ENCODE measurements at places on chromosomes 4 and X.
A peak's percentile ranks its signal among the peaks of the same experiment; 100 is the strongest.

- DNase-seq, result no peak
These were observed 538.7 kb upstream of the PCDH7 start for GRCh38 chr4:30181512-30181911.

DNA sequence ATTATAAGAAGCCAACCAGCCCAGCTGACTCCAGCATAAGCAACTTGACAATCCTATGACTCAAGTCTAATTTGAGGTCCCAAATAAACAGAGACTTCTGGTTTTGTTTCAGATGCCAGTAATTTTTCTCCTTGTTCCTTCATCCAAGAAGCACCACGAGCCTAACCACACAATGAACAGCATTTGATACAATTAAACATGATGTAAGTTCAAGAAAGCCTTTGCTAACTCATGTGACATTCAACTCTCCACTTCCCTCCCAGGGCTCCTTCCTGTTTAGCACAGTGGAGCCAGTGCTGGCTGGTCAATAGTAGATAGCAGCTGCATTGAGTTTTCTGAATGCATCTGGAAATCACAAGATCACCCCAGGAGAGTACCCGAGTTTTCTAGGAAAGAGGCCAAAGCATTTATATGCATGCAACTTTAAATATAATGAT is 206.3 kb downstream of the ARHGAP24 start:
- no peak for DNase-seq

- DNase-seq, result no peak
These were observed 3.9 kb downstream of the PCDH10 start for GRCh38 chr4:133152831-133153481.

DNA sequence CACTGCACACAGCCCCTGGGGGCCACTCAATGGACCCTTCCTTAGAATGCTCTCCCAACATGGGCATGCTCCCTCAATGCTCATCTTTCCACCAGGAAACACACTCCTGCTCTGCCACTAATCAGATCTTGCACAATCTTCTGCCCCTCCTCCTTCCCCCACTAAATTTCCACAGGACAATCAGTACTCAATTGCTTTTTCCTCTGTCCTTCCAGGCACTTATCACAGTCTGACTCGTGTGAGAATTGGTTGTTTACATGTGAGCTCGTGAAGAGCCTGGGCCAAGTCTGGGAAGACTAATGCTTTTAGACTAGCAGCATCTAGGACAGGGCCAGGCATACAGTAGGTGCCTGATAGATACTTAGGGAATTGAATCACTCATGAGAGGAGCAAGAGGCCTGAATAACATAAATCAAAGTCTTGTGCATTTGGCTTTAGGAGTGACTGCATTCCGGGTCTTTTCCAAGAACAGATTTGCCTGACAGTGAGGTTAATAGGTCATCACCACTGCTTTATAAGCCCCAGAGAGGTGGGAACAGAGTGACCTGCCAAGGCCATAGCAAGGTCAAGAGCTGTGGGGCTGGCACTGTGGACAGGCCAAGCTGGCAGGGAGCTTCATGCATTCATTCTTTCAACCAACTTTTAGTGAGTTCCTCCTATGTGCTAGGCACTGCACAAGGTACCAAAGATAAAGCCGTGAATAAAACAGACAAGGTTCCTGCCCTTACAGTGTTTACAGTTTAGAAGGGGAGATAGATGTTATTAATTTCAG is 55.0 kb downstream of the PRPS1 start:
- no peak for DNase-seq

DNA sequence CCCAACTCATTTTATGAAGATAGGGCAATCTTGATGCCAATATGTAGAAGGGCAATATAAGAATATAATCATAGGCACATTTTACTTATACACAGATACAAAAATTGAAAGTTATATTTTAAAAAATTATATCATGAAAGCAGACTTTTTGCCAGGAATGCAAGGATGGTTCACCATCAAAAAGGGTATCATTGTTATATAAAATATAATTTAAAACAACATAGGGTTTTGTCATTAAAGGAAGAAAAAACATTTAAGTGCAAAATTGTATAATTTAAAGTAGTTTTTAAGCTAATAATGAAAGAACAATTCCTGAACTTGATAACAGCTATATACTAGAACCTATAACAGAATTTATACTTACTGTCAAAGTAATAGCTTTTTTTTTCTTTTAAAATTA is 15.9 kb downstream of the AREG start:
- DNase-seq, result no peak

- no peak for DNase-seq
These were observed 6.2 kb downstream of the PORCN start for GRCh38 chrX:48514868-48515460.

DNA sequence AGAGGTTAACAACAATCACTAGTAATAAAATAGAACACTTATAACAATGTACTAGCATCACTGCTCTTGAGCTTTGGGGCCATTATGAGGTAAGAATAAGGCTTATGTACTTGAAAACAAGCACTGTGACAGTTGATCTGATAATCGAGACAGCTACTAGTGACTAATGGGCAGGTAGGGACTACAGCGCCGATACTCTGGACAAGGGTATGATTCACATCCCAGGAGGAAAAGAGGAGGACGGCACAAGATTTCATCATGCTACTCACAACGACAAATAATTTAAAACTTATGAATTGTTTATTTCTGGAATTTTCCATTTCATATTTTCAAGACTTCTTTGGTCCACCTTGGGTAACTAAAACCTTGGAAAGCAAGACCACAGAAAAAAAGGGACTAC is 62.3 kb downstream of the FAM184B start:
- DNase-seq, result no peak

DNA sequence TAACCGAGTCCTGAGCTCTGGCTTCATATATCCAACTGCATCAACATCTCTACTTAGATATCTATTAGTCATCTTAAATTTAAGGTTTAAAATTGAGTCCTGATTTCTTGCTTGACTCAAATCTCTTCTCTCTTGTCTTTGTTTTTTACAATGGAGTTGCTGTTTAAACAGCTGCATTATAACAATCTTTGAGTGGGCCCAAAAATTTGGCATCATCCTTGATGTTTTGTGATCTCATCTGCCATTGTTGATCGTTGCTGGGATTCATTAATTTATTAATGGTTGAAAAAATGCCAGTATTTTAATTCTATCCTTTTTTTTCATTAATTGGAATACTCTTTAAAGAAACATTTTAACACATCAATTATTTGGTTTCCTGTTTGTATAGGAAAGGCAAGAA is 82.2 kb downstream of the STIM2 start:
- DNase-seq, result no peak

DNA sequence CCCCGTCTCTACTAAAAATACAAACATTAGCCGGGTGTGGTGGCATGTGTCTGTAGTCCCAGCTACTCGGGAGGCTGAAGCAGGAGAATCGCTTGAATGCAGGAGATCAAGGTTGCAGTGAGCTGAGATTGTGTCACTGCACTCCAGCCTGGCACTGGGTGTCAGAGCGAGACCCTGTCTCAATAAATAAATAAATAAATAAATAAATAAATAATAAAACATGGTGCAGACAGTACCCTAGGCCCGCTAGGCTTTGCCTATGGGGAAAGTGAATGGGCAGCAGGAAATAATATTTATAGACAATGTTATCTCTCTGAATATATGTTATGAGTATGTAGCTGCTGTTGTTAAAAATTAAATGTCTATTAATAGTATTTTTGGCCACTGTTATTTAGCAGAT is 130.4 kb downstream of the LARP7 start:
- no peak for DNase-seq

DNA sequence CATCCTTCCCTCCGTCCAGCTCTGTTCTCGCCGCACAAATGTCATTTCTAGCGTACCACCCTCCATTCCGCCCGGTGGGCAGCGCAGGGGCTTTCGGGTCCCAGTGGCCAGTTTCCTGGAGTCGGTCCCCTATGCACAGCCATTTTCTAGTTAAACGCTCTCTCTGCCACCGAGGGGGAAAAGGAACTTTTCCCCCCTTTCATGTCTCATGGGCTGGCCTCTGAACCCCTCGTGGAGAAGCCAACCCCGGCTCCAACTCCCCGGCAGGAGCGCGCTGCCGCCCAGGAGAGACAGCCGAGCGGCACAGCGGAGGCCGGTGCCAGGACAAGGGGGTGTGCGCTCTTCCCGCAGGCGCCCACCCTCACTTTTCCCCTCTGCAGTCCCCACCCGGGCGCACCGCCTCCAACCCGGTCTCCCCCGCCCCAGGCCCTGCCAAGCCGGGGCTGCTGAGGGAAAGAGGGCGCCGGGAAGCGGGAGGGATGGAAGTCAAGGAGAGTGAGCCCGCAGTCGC is 662 bp downstream of the APBB2 start:
- peak; percentile 61 for DNase-seq

- no peak for DNase-seq
These were observed 88.2 kb downstream of the PHOX2B start for GRCh38 chr4:41660352-41660751.

DNA sequence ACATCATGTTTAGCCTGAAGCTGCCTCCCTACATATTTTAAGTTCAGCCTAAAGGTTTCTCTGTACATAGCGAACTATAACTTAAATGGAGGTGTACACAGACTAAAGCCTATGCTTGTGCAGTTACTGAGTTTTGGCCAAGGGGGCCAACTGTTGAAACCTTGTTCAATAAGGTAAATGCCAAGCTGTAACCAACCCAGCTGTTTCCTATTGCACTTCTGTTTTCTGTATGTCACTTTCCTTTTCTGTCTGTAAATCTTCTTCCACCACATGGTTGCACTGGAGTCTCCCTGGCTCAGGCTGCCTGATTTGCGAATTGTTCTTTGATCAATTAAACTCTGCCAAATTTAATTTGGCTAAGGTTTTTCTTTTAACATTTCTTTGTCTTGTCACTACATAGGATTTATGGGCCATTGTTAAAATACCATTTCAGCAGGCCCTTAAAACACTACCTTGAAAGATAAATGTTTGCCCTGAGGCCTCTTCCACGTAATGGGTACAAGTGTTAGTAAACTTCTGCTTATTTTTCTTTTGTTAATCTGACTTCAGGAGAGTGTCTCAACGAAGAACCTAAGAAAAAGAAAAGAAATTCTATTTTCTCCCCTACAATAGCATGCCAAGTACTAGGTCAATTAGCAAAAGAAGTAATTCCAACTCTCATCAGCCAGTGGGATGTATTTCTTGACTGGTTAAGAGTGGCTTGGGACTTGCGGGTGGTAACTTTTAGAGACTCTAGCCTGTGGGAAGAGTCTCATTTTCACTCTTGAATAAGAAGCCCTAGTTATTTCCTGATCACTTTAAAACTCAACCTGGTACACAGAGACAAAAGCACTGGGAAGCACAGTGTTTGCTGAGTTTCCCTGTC is 45.7 kb upstream of the PRSS12 start:
- no peak for DNase-seq

DNA sequence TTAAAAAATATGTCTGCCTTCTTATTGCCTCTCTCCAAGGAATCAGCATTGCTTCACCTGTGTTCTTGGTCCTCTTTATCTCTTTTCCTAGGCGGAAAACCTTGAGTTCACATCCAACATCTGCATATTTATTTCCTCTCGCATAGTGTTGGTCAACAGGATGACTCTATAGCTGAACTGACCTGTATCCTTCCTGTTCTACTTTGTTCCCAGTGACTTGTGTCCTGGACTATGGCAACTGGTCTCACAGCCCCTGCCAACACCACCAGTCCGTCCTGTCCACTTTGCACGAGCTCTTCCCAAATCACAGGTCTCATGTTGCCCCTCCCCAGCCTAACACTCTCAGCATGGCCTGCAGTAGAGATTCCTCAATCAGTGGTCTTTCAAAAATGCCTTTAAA is 2.0 kb downstream of the DIPK2B start:
- no peak for DNase-seq

GRCh38 chr4:140743194-140743931 is 12.8 kb downstream of the TBC1D9 start:
- DNase-seq, result no peak

DNA sequence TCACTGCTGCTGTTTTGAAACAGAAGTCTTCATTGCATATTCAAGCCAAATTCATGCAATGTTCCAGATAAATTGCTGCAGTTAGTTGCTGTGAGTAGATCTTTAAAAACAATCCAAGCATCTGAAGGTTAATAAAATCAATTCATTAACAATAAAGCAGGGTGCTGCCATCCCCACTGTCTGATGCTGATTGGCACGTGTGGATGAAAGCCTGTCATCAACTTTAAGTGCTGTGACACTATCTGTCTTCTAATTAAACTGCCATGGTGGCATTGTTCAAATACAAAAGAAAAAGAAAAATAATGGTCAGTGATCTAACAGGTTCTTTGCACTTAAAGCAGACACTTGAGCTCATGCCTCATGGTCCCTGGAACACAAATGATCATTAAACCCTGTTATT is 63.0 kb upstream of the MND1 start:
- DNase-seq, result no peak

DNA sequence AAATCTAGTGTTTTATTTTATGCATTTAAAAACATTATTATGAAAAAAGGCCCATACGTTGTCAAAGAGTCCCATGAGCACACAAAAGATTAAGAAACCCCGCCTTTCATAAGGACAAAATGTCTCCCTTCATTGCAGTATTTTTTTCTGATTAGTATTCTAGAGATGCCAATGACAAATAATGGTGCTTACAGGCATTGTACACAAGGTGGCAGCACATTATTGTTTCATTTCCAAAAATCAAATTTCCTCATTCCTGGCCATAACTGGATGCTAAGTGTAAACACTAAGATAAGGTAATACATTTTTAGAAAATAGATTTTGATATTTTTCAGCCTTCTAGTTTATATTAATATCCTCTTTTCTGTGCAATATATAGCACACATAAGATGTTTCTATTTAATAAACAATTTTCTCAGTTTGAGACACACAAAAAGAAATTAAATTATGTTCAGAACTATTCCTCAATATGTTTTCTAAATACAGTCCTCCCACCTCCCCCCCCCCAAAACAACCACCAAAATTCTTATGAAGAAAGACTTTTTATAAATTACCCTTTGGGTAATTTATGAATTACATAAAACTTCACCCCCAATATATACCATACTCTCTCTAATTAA is 47.7 kb downstream of the TIGD2 start:
- no peak for DNase-seq

GRCh38 chr4:79177388-79177787 is 148.5 kb downstream of the NAA11 start:
- DNase-seq, result no peak

GRCh38 chr4:38695809-38696208 is 31.8 kb downstream of the KLF3 start:
- no peak for DNase-seq

GRCh38 chr4:26864899-26865298 is 4.3 kb downstream of the STIM2 start:
- DNase-seq, result no peak

DNA sequence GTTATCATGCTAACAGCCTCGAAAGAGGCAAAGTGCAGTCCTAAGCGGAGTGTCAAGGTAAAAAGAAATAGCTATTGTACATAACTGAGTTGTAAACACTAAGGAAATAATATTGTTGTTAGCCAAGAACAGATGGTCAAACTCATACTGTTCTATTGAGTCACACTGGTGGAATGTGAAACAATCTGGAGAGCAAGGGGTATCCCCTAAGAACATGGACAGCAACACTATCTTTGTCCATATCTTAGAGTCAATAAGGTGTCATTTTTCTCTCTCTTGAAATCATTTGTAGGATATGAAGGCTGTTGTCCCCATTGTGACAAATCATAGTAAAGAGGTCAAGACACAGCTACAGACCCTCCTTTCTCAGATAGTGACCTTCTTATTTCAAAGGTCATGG is 4.5 kb upstream of the PDGFC start:
- no peak for DNase-seq
